ENCODE measurements at places on chromosomes 11 and 22. TPM values are rescaled to one million over a fixed set of nuclear protein-coding genes. Genes with fewer than 3 reads are reported as not detected.

DNA sequence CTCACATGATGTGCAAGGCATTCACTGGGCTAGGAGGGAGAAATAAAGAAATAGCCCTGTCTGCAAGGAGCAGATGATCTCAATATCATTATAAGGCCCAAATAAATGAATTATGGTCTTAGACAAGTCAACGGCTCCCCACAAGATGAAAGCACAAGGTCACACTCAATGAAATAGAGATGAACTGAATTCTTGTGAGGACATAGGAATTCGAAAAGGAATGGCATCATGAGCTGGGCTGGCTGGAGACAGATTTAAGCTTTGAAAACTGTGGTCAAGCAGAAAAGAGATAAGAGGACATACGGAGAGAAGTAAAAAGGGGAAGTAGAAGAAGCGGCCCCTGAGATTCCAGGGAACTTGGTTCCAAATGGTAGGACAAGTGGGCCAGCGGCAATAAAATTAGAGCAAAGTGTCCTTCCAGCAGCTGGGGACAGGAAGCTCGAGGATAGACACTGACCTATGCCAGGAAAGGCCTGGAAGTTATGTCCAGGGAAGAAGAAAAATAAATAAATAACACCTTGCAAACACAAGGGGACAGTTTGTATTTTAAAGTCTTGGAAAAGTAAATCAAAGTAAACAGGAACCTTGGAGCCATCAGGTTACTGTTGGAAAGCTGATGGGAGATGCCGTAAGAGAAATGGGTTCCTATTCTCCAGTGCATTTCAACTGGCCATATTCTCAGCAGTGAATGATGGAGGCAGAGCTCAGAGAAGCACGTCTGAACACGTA is 37.8 kb downstream of the GALNT18 start:
- no peak for DNase-seq

- no peak for DNase-seq
Observed at GRCh38 chr11:127369356-127369755, 368.8 kb upstream of the KIRREL3 start.

- no peak for DNase-seq
Observed at GRCh38 chr22:34858066-34858465, 207.9 kb upstream of the ISX start.

- DNase-seq: peak; percentile 55
Observed at GRCh38 chr11:121417055-121417551, 35.0 kb upstream of the SORL1 start.

DNA sequence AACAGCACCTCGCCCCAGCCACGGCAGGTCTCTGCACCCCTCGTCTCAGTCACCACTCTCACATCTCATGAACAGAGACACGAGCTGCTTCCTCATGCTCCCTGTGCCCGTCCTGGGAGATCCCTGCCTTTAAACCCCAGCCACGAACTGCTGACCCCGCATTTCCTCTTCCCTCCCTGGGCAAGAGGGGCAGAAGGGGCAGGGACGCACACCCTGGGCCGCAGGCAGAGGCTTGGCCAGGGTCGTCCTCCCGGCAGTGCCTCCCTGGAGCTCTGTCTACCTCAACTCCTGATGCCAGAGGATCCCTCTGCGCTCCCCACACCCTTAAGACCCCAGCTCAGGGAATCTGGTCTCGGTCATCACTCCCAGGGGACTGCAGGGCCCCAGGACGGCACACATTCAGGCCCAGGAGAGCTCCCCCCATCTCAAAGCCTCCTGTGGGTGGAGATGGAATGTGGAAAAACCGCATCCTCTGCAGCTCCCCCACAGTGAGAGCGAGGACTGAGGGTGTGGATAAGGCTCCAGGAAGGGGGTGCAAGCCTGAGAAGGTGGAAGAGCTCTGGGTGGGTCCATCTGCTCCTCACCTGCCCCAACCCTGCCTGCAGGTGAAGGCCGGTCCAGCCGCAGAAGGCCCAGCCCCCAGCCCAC is 1.2 kb downstream of the BID start:
- DNase-seq: no peak

- no peak for DNase-seq
Observed at GRCh38 chr11:114158421-114158820, 98.9 kb downstream of the ZBTB16 start.

- DNase-seq: peak; percentile 83
Observed at GRCh38 chr11:15157181-15157580, 42.5 kb downstream of the INSC start.

DNA sequence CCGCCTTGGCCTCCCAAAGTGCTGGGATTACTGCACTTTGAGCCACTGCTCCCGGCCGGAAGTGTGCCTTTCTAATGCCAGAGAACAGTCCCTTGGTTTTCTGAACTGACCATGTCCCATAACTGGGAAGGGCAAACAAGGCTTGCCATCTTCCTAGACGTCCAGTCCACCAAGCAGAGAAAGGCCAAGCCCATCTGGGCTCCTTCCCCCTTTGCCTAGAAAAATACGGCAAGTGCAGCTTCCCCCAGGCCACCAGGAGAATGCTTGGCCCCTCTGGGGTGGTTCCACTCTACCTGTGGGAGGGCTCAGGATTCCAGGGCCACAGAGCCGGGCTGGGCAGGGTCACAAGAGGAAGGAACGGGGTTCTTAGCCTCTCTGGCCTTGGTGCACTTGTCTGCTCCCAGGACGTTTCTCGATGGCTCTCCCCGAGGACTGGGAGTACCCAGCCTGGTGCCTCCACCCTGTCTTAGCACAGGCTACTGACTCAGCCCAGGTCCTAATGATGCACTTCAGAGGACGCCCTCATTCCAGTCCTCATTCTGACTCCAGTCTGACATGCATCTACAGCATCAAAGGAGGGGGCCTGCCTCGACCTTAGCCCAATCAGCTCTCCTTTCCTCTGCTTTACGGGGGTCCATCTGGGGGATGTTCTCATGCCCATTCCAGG is 1.2 kb downstream of the USP2 start:
- no peak for DNase-seq

- no peak for DNase-seq
Observed at GRCh38 chr11:108670451-108670850, 5.6 kb downstream of the DDX10 start.

GRCh38 chr11:126194121-126194543 is 17.3 kb downstream of the RPUSD4 start:
- DNase-seq: no peak

- DNase-seq: no peak
Observed at GRCh38 chr11:66625041-66625751, 8.8 kb downstream of the RBM14 start.

- DNase-seq: no peak
Observed at GRCh38 chr11:118212131-118212725, 12.6 kb downstream of the JAML start.

DNA sequence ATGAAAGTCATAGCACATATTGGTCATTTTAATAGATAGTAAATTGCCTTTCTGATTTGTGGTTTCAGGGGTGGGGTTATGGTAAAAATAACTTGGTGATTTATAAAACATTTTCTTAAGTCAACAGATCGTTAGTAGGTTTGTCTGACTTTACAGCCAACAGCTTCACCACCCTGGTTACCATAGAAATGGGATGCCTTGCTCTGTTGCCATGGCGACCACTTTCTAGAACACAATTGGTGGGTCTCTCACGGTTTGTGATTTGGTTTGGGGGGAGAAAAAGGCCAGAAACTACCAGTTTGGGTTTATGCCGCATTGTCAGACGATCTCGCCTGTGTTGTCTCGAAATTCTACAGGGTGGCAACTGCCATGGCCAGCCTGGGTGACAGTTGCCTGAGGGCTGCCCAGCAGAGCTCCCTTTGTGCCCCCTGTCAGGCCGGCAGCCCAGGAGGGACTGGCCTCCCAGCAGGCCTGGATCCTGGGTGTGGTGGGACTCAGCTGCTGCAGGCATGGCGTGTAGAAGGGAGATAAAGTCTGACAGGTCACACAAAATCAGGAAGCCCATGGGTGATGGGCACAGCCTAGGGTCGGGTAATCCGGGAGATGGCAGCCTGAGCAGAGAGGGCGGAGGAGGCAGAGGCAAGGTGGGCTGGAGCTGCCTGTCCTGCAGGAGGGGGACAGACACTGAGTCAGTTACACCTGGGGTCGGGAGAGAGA is 30.9 kb downstream of the KCNC1 start:
- no peak for DNase-seq

DNA sequence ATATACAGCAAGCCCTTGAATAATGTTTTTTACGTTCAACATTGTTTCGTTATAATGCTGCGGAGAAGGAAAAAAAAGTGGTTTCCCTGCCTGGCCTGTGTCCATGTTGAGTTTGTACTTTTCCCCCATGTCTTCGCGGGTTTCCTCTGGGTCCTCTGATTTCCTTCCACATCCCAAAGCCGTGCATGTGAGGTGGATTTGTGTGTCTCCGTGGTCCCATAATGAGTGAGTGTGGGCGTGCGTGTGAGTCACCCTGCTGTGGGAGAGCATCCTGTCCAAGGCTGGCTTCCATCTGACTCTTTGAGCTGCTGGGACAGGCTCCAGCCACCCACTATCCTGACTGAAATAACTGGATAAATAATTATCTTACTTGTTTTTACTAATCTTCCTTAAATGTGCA is 29.6 kb upstream of the SNX19 start:
- DNase-seq: no peak

DNA sequence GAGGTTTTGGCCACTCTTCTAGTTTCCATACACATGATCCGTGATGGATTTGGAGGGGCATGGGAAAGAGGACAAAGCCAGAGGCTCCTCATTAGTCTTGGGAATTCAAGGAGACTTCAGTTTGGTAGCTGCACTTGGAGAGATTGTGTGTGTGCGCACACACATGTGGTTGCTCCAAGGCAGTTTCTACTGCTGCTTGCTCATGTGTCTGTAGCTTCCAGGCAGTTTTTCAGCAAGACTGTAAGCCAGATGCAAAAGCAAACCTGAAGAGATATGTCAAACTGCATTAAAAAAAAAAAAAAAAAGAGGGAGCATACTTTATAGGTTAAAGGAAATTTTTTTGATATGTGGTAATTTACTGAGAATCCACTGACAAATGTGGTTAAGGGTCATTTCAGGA is 95.7 kb downstream of the OSBP2 start:
- DNase-seq: no peak

DNA sequence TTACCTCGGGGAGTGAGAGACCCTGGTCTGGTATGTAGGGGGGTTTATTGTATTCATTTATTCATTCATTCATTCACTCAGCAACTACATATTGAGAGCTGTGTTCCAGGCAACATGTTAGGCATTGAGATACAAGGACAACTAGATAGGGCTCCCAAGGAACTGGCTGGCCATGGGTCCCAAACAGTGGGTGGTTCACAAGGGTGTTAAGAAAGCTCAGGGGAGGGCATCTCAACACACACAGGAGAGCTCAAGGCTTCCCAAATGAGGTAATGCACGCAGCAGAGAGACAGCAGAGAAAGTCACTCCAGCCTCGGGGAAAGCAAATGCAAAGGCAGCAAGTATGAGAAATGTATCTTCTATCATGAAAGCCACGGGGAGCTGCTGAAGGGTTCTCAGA is 51.8 kb downstream of the BTG4 start:
- DNase-seq: no peak

- DNase-seq: no peak
Observed at GRCh38 chr11:116145187-116145865, 627.5 kb downstream of the BUD13 start.

- no peak for DNase-seq
Observed at GRCh38 chr11:48169717-48170116, 46.9 kb upstream of the OR4B1 start.

DNA sequence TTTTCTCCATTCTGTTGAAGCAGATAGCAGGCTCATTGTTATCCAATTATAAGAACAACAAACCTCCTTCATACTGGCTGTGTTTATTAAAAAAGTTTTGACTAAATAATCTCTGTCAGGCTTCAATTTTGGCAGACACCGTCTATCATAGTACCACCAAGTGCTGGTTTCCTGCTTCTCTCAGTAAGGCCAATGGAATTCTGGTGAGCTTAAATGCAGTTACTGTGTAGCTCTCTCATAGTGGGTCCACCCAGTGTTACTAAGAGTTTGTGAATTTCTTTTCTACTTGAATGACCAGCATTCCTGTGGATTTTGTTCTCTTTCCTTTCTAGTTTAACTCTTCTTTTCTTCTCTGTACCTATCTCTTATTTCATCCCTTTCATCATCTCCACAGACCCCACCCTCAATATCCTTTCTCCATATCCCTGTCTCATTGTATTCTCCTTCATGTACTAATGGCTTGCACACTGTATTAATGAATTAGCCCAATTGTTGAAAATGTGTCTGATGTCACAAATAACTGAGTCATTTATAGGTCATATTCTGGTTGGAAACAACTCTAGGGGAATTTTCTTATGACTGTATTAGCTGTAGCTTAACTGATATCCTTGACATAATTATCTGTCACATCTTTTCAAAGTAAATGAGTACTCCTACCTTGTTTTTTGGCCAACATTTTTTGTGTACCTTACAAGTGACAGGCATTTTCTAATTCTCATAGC is 372.1 kb downstream of the FAT3 start:
- peak; percentile 46 for DNase-seq

DNA sequence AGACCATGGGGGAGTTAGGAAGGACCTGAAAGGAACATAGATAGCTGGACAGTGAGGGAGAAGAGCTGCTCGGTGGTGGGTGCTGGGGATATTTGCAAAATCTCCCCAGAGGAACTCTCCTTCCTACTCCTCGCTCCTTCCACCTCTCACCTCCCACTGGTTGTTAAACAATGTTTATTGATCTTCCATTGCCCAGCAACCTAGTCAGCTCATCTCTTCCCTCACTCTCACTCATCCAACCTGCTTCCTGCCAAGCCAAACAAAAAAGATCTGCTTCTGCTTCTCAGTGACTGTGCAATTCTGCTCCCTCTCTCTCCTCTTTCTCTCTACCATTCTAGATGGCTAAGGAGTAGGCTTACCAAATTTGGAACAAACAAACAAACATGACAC is 115.0 kb downstream of the SLC1A2 start:
- peak; percentile 78 for DNase-seq

DNA sequence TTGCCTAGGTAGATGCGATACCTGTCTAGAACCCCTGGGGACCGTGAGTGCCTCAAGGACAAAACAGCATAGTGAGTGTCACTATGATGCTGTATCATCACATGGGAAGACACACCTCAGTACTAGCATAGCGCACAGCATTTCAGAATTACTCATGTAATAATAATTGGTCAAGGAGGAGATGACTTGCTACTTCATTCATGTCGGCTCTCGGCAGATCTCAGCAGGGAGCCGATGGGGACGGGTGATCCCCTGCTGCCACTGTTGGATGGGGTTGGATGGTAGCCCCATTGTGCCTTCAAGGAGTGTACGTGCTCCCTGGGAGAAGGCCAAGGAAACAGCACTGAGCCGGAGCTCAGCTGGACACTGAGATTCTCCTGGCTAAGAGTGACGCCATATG is 186.9 kb downstream of the EFCAB6 start:
- no peak for DNase-seq

GRCh38 chr22:37229012-37229804 is 14.9 kb downstream of the RAC2 start:
- DNase-seq: peak; percentile 16

ART1 gene
- total RNA-seq: not detected

YPEL1 gene
- total RNA-seq: 7.3 TPM

APIP gene
- total RNA-seq: 26.0 TPM

OR5P2 gene
- not detected for total RNA-seq

GNAZ gene
- 10.3 TPM for total RNA-seq

OR52A5 gene
- total RNA-seq: not detected

CELSR1 gene
- 85.0 TPM for total RNA-seq

TYR gene
- not detected for total RNA-seq

KRTAP5-10 gene
- total RNA-seq: not detected

JAML gene
- total RNA-seq: not detected

MYO7A gene
- 0.23 TPM for total RNA-seq

OR8A1 gene
- total RNA-seq: not detected

GRIA4 gene
- total RNA-seq: 0.69 TPM

TEX54 gene
- total RNA-seq: not detected

CDC42EP2 gene
- 18.6 TPM for total RNA-seq

CLTCL1 gene
- total RNA-seq: 5.3 TPM
